Hematopoietic multipotent progenitor cell (in vitro differentiated cells): ENCODE measurements at places on chromosomes 5 and 9.

GRCh38 chr9:132087438-132088030 lies 7.9 kb upstream of the MED27 start:
- no peak for DNase-seq

GRCh38 chr5:39570403-39571027 lies 145.7 kb upstream of the DAB2 start:
- peak; percentile 33 for DNase-seq

DNA sequence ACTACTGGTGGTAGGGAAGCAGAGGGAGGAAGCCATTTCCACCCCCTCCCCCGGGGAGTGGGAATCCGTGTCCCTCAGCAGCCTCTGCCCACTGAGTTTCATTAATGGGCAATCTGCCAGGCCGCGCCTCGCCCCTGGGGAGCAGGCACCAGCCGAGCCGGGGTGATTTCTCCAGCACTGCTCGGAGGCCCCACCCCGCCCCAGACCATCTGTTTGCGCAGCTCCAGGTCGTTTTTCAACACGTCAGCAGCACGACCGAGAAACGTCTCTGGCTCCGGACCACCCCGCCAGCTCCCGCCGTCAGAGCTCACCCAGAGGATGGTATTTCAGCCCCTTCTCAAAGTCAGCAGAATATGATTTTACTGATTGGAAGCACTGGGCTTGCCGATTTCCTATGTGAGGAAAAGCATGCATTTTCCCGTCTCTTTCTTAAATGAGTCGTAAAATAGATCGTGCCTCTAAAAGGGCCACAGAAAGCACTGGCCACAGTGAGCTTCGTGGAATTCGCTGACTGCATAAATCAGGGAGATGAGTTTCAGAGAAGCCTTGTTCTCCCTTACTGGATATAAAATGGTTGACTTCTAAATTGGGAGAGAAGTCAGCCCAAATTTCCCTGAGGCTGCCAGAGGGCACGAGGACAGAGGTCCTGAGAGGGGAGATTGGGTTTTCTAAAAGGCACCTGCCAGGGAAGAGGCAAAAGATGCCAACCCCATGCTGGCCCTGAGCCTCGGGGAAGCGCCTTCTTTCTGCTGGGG lies 47.0 kb downstream of the OLFM1 start:
- DNase-seq = no peak

- no peak for DNase-seq
Measured at GRCh38 chr5:105740242-105740641, 1930.5 kb downstream of the EFNA5 start.

- DNase-seq = no peak
Measured at GRCh38 chr9:86445671-86446070, 91.5 kb upstream of the TUT7 start.

DNA sequence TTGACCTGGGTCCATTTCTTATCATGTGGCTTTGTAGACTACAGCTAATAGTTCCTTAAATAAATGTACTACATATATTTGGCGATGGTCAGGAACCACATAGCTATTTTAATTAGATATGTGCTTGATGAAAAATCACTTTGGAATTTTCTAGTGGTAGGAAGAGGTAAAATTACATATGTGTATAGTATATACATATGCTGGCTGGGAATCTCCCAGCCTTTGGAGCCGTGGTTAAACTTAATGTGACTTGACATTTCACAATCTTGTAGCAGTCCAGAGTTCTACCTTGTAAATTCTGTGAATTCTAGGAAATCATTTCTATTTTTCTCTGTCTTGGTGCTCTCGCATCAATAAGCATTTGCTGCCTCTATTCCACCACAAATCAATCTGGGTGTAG lies 565.0 kb downstream of the DMRTA1 start:
- DNase-seq = no peak
